ENCODE measurements at places on chromosomes 2 and 18.

- DNase-seq = no peak
These were observed 53.1 kb upstream of the ROCK2 start for GRCh38 chr2:11397513-11397912.

DNA sequence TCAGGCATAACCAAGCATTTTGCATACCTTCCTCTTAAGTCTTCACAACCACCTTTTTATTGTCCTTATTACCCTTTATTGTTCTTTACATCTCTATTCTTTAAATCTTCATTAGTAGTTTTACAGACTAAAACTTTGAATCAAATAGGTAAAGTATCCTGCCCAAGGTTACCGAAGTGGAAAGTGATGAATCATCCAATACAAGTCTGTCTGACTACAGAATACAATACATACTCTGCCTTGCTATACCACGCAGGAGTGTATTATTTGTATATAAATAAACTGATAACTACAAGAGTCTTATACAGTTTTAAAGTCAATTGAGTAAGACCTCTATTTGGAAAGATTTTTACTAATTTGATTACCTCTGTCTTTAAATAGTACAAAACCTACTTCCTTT, 196.0 kb downstream of the ZEB2 start:
- no peak for DNase-seq

DNA sequence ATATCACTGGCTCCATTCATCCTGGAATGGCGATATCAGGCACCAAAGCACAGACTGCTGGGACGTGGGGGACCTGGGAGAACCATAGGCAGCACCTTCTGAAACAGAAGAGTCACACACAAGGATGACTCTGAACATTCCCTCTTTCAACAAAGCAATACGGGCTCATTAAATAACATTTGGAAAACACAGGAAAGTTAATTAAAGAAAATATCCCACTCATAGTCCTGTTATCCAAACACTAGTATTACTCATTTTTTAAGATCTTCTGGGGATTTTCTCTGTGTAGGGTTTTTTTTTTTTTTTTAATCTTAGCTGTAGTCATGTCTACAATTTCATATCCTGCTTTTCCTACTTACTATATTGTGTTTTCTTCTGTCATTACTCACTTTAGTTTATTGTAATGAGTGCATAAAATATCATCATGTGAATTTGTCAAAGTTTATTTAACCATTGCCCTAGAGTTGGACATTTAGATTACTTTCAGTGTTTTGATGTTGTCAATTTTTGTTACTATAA, 70.0 kb upstream of the SP3 start:
- DNase-seq = no peak

GRCh38 chr2:239275847-239276831, 124.7 kb downstream of the HDAC4 start:
- no peak for DNase-seq

DNA sequence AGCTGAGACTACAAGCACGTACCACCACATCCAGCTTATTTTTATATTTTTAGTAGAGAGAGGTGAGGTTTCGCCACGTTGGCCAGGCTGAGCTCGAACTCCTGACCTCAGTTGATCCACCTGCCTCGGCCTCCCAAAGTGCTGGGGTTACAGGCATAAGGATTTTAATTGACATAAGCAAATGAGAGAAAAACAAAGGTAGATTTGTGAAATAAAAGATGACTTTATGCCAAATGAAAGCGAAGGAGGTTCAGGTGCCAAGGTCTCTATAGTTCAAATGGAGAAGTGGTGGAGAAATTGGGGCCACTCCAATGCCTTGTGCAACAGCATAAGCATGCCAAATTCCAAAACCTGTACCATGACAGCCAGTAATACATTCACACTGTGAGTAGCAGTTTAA, 180.6 kb downstream of the MREG start:
- no peak for DNase-seq

GRCh38 chr18:79754831-79755351, 42.8 kb upstream of the KCNG2 start:
- DNase-seq = no peak

DNA sequence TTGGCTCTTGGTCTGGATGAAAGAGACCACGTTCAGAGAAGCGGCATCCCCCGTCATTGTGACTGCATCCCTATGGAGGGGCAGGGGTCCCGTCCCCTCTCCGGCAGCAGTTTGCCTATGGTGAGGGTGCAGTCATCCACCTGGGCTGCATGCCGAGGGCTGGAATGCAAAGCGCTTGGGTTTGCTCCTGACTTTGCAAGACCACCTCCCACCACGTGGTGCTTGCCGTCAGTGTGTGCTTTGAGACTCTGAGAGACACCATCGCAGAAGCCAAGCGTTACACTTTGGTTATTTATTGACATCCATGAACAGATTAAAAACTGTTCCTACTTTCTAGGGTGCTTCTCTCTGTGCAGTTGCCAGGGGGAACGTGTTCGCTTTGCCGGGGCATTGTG, 59.5 kb downstream of the SH3RF3 start:
- no peak for DNase-seq

DNA sequence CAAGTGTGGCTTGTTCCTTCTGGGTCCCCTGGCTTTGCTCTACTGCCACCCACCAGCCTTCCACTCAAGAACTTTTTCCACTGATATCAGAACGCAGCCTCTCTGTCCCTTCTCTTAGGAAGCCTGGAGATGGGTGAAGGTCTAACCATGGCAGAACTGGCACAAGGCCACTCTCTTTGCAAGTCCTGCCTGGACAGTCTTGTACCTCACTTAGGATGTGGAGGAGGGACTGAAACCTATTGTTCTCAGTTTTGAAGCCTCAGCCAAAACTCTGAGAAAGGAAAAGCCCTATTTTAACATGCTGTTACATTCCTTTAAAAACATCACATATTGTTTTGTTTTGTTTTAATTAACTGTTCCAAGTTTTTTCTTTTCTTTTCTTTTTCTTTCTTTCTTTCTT, 58.9 kb upstream of the NCOA1 start:
- no peak for DNase-seq

DNA sequence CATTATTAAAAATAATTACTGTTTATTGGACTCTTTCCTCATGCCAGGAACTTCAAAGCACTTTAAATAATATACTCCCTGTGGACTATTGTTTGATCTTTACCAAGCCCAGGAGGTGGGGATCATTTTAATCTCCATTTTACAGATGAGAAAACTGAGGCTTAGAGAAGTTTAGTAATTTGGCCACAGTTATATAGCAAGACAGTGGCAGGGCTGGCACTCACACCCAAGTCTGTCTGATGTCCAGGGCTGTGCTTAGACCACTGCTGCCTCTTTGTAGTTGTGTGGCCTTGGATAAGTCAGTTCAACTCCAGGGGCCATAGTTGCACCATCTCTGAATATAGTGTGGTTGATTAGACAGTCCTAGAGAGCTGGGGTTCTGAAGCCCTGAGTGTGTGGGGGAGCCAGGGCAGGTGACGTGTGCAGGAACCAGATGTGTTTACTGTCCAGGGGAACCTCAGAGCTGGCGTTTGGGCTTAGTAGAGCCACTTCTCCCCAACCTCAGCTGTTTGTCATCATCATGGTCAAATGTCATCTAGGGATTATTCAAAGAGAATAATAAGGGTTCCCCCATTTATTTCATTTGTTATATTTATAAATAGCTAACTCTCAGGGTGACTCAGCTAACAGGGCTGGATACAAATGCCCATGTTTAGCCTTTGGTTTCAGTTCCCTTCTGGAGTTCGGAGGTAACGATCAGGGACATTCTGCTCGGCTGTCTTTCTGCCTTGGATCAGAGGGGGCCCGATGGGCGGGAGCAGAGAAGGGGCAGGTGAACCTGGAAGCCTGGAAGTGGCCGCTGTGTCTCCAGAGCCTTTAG, 68.0 kb downstream of the BOLA3 start:
- no peak for DNase-seq

DNA sequence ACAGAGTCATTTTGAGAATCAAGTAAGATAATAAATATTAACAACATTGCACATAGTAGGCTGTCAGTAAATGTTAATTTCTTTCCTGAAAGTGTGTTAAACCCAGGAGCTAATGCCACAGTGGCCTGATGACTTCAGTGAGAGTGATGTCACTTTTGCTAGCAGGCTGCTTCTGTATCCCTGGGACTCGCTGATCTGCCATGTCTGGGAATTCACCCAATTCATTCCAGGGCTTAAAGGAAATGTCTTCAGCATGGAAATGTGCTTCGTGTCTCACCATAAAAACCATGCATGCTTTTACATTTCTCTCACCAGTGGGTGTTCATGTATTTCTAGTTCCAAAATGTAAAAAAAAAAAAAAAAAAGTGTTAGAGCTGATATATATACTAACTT, 56.8 kb upstream of the MAPRE3 start:
- no peak for DNase-seq

- no peak for DNase-seq
These were observed 26.1 kb upstream of the IMP4 start for GRCh38 chr2:130316596-130316995.

GRCh38 chr2:173898178-173898668, 67.0 kb downstream of the SP3 start:
- DNase-seq = no peak

DNA sequence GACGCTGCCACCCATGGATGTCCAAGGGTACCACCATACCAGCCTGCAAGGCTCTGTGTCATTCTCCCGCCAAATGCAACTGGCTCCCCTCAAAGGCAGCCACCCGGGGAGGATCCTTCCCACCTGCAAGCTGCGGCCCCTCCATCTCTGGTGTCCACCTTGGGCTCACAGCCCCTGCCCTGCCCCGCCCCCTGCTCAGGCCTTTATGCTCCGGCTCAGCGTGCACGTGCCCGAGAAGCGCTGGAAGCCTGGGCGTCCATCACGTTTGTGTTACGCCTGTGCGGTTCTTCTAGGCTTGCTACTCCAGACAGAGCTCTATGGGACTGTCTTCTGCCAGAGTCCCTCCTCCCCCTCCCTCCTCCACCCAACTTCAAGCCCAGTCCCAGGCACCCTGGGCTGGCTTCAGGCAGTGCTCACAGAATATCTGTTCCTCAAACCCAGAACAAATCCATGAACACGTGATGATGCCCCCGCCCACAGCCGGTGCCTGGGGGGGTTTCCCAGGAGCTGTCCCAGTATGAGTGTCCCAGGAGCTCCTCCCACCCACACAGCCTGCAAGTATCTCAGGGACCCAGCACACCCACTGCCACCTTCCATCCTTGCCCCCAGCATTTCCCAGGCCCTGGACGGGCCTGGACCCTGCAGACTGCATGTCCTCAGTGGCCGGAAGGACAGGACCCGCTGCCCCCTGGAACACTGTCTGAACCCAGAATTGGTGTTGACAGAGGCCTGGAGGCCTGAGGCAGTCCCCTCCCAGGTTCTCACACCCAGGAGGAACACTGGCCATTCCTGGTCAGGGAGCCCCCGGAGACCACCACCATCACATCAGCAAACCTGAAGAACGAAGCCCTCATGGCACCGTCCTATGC, 30.3 kb downstream of the KIF1A start:
- no peak for DNase-seq

DNA sequence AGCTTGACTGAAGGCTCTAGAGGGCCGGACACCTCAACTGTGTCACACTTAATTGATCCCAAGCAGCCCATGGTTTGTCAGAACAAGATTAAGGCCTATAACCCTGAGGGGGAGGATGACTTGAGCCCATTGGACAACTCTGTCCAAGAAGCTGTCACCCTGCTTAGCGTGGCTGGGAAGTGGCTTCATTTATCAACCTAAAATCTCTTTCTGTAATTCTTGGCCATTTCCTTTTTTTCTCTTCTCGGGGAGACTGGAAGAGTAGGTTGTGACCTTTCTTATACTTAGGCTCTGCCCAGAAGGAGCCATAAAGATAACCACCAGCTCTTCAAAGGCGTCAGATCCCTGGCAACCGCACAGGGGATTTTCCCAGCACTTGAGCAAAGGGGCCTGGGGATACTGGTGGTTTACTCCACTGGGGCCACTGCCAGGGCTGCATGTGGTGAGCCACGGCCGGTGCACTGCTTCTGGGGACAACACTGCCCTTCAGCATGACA, 265.5 kb downstream of the CYRIA start:
- DNase-seq = no peak

- no peak for DNase-seq
These were observed 299.6 kb downstream of the NDUFA10 start for GRCh38 chr2:239725551-239725890.

- no peak for DNase-seq
These were observed 15.3 kb upstream of the REEP1 start for GRCh38 chr2:86352727-86353221.

DNA sequence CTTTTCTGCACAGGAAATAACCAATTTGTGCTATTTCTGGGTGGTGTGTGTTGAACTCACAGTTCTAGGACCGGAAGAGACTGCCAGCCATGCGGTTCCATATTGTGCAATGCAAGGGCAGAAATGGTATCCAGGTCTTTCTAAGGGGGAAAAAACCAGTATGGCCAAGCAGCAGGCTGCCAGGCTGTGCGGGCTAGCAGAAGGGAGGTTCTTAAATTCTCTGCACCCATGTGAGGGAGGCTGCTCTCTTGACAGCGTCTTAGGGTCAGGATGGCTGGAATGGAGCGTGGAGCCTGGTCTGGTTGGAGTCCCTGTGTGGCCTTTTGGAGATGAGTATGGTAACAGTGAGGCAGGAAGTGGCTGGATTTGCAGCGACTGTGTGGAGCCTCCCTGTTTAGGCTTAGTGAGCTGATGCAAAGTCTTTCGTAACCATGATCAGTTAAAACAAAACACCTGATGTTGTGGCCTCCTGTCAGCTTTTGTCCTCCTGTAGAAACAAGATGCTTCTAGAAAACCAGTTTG, 52.6 kb downstream of the NCK2 start:
- peak; percentile 72 for DNase-seq

GRCh38 chr2:96965781-96966514, 20.4 kb downstream of the FAM178B start:
- DNase-seq = no peak

GRCh38 chr2:221465776-221466175, 106.3 kb downstream of the EPHA4 start:
- peak; percentile 18 for DNase-seq

- DNase-seq = no peak
These were observed 52.1 kb upstream of the FAHD2A start for GRCh38 chr2:95350368-95350767.

DNA sequence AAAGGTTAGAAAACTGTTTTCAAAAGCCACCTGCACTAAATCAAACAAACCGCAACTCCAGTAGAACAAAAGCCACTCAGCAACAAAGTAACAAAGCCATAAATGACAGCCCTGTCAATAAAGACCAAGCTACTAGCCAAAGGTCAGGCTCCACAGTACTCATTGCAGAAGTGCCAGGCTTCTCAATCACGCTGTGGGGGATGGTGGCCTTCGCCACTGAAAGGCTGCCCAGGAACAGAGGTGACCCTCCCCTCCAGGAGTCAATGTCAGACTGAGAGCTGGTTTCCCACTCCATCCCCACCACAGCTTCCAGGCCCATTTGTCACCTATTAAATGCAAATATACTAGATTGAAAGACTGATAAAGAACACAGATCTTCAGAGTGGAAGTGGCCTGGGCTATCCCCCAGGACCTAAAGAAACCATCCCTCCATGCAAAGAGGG, 5.9 kb downstream of the ATP8B1 start:
- DNase-seq = no peak

- DNase-seq = no peak
These were observed 120.1 kb upstream of the SLC1A4 start for GRCh38 chr2:64869126-64869525.

Measured in activated CD4-positive, alpha-beta memory T cell treated with anti-CD3 and anti-CD28 coated beads, Interleukin-2, amount 10 ng/mL, durations not matched to agents 7 days and 5 days (primary cell).